ENCODE measurements at places on chromosomes 4 and X. TPM values are rescaled to one million over a fixed set of nuclear protein-coding genes. Genes with fewer than 3 reads are reported as not detected.

GPR143 gene
- total RNA-seq: 3.6 TPM

ATP10D gene
- total RNA-seq: 8.5 TPM

DKK2 gene
- 0.52 TPM for total RNA-seq

STATH gene
- not detected for total RNA-seq

CYLC1 gene
- not detected for total RNA-seq

TSPAN5 gene
- 55.6 TPM for total RNA-seq

FDCSP gene
- 7.7 TPM for total RNA-seq

FAM53A gene
- 1.6 TPM for total RNA-seq

DMRTC1B gene
- not detected for total RNA-seq

TBC1D14 gene
- 20.8 TPM for total RNA-seq

TLR3 gene
- 3.7 TPM for total RNA-seq

CXCL11 gene
- not detected for total RNA-seq

All from epithelial cell of alveolus of lung (primary cell).